ENCODE measurements at places on chromosomes 7 and 10.

GRCh38 chr10:69973678-69974077 is 79.0 kb upstream of the MACROH2A2 start:
- no peak for DNase-seq

DNA sequence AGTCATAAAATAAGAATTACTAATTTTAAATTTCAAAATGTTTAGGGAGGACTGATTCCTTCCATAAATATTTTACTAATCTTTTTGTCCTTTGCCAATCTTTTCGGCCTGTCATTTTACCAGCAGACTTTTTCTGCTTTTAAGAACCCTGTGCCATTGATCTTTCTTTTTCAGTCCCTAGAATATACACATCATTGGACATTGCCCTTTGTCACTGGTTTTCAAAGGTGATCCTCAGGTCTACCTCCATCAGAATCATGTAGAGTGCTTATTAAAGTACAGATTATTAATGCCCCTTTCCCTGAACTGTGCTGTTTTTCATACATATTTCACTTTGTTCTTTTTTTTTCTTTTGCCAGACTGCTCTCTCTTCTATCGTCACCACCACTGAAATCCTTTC is 43.8 kb downstream of the SHOC2 start:
- DNase-seq, result no peak

DNA sequence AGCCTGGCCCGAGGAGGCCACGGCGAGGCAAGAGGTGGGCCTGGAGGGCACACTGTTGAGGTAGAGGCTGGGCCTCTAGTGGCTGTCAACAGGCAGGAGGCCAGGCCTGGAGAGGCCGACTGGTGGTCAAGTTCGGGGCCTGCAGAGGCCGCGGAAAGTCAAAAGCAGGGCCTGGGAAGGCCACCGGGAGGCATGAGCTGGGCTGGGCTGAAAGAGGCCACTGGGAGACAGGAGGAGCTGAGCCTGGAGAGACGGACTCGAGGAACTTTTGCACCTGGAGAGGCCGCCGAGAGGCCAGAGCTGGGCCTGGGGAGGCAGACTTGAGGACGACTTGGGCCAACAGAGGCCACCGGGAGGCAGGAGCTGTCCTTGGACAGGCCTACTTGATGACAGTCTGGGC is 321.2 kb downstream of the ZNF479 start:
- DNase-seq, result no peak

- DNase-seq, result no peak
Measured at GRCh38 chr7:158228986-158229385, 358.6 kb downstream of the PTPRN2 start.

- DNase-seq, result peak; percentile 11
Measured at GRCh38 chr10:81920213-81920829, 45.3 kb downstream of the NRG3 start.

- no peak for DNase-seq
Measured at GRCh38 chr7:121328508-121329190, at the start of gene WNT16. WNT16 (plus strand) TSS chr7:121329000; CDS start chr7:121329293, 293 bp downstream.

DNA sequence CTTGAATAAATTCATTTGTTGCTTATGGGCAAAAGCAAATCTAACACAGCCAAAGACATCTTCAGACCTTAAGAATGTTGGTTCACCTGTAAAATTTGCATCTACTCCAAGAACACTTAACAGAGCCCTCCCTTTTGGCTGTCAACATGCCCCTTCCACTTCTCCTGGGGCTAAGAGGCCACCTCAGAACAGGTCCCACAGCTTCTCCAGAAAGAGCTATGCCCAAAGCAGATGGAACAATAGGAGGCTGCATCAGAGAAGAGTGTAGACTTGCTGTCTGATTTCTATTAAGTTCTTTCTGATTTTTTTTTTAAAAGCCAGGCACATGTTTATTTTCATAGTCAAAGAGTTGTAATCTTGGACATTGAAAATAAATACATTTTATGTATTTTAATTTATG is 26.1 kb upstream of the TRIL start:
- no peak for DNase-seq

- DNase-seq, result no peak
Measured at GRCh38 chr10:132707776-132708171, 78.2 kb downstream of the NKX6-2 start.

DNA sequence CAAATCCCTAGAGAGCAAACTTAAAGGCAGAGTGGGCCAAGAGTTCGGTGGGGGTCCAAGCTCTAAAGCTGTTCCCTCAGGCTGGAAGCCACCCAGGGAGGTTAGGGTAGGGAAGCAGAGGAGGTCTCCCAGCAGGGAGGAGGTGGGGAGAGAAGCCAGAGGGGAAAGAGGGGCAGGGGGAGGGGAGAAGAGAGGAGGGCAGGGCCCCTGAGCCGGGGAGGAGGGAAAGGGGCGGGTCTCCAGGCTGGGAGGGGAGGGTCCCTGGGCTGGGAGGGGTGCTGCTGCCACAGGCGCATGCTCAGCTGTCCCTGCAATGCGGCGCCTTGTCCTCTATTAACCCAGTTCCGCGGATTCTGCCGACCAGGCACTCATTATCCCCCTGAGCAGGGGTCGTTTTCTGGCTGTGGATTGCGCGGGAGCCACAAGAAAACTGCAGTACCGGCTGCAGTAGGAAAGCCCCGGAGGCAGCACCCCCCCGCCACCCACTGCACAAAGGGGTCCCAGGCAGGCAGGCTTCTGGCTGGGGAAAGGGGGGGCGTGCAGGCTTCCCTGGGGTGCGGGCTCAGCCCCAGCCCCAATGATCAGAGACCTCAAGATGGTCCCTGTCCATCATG is 49.3 kb downstream of the CAMK2B start:
- DNase-seq, result no peak

DNA sequence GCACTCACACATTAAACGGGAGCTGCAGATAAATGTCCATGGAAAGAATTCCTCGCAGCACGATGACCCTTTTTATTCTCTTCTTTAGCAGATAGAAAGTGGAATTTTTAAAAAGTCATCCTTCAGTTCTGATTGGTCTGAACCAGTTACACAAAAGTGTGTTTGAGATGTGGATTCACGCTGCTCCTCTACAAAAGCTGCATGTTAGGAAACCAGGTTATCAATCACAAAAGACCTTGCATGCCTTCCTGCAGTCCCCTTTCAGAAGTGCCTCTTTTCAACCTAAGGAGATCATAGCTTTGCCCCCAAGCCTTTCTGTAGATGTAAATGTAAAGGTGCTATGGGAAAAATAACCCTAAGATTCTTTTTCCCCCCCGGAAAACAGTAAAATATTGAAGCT is 299.7 kb downstream of the PLXDC2 start:
- no peak for DNase-seq

GRCh38 chr10:71138166-71138830 is 74.1 kb upstream of the UNC5B start:
- no peak for DNase-seq

GRCh38 chr7:132687981-132688383 is 111.7 kb upstream of the PLXNA4 start:
- DNase-seq, result no peak

Data from activated CD4-positive, alpha-beta T cell treated with anti-CD3 and anti-CD28 coated beads, Interleukin-10, Interleukin-2, amounts not matched to agents 100 ng/mL and 50 ng/mL, durations not matched to agents 16 hours and 8 hours (primary cell).